ENCODE measurements at places on chromosomes 2 and 18.

DNA sequence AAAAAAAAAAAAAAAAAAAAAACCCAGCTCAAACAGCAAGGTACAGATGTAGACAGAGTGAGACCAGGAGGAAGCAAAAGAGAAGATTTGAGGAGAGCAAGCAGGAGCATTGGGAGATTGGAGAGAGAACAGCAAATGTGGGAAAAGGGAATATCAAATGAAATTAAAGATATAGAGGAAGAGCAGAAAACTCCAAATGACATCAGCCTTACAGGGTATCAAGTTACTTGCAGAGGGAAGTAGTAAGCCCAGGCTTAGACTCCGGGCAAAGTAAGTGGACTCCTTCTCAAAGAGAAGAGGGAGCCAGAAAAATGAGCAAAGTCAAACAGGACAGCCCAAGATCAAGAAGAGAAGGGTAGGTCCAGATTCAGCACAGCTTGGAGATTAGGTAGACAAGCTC is 93.3 kb upstream of the PPP1CB start:
- no peak for DNase-seq

DNA sequence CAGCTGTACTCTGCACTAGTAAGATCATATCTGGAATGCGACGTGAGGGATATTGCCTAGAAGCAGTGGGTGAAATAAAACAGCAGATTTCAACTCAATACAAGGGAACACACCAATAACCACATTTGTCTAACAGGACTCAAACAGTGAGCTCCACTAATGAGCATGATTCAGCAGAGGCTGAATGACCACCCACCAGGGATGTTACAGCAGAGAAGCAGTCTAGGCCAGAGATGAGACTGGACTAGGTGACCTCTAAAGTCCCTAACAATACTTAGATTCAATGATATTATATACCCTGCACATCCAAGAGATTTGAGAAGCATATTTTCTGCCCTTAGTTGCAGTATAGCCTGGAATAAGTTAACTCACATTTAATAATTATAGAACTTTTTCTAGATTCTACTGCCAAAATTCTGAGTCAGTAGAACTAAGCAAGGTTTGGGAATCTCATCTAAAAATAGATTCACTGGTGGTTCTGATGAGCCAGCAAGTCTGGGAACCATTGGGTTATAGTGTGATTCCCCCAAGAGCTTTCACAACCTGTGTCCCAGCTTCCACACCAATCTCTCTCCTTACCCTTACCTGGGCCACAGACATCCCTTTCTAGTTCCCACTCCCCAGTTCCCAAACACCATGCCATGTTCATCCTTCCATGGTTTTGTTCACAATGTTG is 6.3 kb downstream of the THOC1 start:
- DNase-seq = no peak

DNA sequence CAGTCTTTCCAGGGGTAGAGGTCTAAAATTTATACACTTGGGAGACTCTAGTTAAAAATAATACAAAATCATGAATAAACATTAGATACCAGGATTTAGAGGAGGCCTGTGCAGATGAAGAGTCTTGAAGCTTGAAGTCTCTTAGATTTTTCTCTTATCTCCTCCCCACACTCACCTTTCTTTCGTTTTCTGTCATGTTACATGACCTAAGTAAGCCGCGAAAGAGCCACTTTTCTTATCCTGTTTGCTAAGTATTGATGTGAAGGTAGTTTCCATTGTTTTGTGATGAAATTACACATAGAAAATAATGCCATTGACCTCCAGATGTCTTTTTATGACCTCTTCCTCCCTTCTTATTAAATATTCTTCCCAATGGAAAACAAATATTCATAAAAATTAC is 367.8 kb downstream of the LRRTM1 start:
- DNase-seq = no peak

DNA sequence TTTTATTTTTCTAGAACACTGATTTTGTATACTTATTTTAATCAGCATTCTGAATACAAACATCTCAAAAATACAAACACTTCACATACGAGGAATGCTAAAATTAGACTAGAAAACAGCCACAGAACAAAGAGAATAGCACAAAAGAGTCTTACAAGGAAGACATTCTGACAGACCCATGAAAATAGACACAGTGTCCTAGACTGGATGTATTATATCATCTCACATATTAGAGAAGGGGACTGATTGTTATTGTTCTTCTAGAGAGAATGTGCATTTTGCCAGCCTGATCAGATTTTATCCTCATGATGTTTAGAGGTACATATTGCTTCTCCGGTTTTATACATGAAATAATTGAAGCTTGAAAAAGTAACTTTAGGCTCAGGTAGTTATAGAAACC is 357.9 kb downstream of the DPP10 start:
- DNase-seq = no peak

- DNase-seq = no peak
Observed at GRCh38 chr2:237271698-237272652, 142.0 kb downstream of the COL6A3 start.

GRCh38 chr2:157874348-157874747 is 1.8 kb downstream of the ACVR1 start:
- no peak for DNase-seq

- DNase-seq = no peak
Observed at GRCh38 chr2:187514930-187515329, 39.3 kb downstream of the TFPI start.

DNA sequence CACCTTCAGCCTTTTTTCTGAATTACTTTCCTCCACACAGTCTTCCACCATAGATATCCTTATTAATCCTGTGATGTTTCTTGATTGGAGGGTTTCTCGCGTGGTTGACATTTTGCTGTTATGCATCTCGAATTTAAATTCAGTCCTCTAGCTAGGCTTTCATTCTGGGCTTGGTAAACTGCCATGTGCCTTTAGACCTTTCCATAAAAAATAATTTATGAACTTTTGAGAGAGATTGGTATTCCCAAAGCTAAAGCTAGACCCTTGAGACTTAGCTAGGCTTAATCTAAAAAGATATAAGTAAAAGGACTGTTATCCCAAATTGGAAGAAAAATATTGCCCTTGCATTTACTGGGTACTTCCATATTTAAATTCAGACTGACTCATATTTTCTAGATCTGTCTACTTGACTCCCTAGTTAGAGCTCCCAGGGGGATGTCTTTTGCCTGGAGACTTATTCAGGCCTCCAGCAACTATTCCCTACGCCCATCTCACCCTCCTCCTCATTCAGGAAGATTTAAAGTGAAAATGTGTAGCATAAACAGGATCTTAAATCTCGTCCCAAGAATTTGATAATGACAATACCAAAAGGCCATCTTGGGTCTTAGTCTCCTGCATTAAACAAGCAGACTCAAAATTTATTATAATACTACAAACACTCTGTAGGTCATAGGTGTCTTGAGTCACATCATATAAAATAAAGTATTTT is 60.3 kb downstream of the KIAA2012 start:
- DNase-seq = no peak

DNA sequence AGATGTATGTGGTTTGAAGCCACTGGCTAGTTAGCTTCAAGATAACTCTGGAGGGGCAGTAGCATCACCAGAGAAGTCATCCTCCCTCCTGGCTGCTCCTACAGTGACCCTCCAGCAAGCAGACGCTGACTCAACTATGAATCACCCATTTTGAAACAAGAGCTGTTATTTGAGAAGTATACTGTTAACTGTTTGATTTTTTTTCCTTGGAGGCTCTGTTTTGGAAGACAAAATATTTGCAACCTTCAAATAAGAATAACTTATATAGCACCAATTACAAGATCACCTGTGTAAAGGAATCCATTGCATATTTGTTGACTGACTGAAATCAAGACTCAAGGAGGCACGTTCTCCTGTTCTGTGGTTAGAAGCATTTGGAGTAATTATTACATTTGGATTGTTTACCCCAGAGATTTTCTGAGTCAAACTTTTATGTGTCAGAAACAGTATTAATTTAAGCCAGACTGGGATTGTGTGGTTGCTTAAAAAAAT is 313.8 kb downstream of the MTX2 start:
- DNase-seq = no peak

GRCh38 chr18:26940744-26941398 is 75.4 kb upstream of the AQP4 start:
- no peak for DNase-seq

- DNase-seq = no peak
Observed at GRCh38 chr2:144267239-144267638, 252.7 kb downstream of the ZEB2 start.

DNA sequence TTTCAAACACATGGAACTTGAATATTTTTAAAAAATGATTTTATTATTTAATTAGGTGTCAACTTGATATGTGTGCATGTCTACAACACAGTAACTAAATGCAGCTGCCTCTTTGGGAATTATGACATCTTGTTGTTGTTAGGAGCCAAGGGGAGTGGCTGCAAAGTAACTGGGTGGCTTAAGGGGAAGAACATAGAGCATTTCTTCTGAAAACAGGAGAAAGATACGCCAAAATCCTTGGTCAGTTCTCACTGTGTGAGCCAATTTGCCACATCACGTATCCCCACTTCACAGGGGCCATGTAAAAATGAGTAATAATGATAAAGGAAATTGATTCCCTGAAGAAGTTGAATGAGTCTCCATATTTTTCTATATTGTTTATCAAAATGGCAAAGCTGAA is 309.8 kb upstream of the COL3A1 start:
- DNase-seq = no peak

GRCh38 chr2:158914066-158914465 is 54.4 kb upstream of the TANC1 start:
- DNase-seq = no peak

DNA sequence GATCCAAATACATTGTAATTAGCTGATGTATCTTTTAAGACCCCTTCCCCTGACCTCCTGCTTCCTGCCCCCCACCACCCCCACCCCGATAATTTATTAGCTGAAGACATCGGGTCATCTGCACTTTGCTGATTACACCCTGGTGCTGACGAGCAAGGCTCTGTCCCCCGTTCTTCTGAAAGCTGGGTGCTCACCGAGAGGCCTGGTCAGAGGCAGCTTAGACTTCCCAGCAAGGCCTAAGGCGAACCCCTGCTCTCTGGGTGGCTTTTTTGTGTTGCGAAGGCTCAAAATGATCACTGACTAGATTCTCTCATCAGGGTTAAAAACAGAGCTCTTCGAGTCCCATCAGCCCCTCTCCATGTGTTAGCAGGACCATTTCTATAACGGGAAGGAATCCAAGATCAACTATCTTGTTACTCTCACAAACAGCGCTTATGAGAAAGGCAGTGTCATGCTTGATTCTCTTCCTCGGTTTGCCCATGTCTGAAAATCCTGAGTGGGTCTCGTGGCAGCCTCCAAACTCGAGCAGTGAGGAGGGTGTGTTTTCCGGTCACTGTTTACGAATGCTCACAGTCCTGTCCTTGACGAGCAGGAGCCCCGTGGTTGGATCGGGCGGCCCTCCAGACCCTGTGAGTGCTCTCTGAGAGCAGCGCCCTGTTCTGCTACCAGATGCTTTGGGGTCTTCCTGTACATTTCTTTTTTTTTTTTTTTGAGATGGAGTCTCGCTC is 201.6 kb downstream of the HDAC4 start:
- DNase-seq = peak; percentile 43

DNA sequence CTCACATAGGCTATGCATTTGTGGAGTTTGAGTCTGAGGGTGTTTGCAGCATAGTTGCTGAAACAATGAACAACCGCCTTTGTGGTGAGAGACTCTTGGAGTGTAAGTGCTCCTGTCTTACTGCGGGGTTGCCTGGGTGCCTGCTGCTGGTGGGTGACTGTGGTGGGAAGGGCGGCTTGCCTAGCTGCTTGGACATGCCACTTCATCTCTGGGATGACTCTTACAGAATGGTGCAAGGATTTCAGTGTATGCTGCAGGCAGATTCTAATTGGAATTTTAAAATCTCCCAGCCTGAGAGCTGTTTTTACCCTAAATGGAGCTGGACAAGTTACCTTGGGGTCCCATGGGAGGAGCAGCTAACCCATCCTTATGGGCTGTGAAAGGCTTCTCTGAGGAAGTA is 50.1 kb downstream of the CYP27C1 start:
- no peak for DNase-seq

- DNase-seq = no peak
Observed at GRCh38 chr2:233240897-233241296, 10.6 kb upstream of the ATG16L1 start.

DNA sequence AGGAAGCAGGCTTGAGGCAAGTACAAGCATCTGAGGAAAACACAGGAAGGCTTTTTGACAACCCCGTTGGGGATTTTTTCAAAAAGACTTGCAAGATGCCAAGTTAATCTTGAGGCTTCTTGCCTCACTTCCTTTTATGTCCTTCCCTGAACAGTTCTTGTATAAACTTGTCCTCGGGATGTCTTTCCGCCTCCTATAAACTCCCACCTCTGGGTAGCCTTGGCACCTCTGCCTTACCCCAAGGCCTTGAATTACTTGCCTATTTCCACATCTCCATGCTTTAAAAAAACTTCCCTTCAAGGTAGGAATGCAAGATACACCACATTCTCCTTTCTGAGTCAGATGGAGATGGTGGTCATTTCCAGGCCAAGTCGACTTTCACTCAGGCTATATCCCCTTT is 106.4 kb upstream of the RBBP8 start:
- no peak for DNase-seq

- DNase-seq = no peak
Observed at GRCh38 chr18:45792506-45793263, 32.8 kb upstream of the SIGLEC15 start.

GRCh38 chr2:127064642-127065250 is 42.2 kb downstream of the BIN1 start:
- DNase-seq = peak; percentile 86

- no peak for DNase-seq
Observed at GRCh38 chr2:221263573-221263972, 308.5 kb downstream of the EPHA4 start.

DNA sequence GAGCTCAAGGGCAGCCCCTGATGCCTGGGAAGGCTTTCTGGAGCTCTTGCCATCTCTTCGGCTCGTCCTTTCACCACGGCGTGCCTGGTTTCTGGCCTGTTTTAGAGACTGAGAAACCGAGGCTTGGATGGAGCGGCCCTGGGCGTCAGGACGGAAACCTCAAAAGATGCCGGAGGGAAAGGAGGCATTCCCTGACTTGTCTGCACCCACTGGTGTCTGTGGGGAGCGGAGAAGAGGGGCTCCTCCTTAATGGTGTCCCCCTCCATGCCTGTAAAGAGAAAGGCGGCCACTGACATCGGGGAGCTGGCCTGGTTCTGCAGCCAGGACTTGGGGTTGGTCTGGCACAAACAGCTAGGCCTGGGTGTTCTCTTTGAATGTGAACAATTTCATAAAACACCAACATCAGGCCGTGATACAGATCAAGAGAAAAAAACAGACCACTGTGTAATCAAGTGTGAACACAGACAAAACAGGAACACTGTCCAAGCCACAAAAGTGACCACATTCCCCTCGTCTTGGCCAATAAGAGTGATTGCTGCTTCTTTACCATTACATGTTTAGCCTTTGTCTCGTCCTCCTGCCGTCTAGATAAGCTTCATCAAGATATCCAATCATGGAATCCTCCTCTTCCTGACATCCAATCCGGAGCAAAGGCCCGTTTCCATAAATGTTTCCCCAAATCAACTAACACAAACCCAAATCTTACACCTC is 633 bp upstream of the ILKAP start:
- DNase-seq = no peak

DNA sequence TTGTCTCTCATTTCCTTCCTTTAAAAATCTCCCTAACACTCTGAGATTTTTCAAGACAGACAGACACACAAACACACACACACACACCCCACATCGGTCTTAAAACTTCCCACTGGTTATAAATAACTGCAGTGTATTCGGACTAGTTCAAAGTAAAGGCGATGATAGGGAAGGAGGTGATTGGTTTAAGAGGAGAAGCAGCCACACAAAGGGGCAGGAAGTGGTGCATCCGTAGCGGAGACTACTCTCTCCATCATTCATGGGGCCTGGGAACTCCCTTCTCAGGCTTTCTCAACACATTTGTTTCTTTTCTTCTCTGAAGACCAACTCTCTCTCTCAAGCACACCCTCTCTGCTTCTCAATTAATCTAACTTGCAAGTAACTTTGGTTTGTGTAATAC is 149.1 kb upstream of the DPP10 start:
- DNase-seq = no peak

- DNase-seq = no peak
Observed at GRCh38 chr2:31208240-31208639, 9.1 kb downstream of the CAPN14 start.
